ENCODE measurements at places on chromosomes 7 and 10.

DNA sequence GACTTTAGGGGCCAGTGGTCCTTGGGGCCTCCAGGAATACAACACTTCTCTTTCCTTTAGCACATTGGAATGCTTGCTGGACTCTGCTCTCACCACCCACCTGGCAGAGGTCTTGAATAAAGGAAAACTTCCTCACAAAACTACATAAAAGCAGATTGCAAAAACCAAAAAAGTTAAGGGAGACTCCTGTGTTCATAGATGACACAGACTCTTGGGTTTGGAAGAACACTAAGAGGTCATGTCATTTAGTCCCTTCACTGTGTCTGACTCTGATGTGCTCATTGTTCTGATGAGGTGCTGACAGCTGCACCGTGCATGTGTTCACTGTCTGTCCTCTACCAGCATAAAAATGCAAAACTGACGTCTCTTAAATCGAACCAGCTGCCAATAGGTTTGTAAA, 11.4 kb downstream of the BLNK start:
- DNase-seq, result no peak

DNA sequence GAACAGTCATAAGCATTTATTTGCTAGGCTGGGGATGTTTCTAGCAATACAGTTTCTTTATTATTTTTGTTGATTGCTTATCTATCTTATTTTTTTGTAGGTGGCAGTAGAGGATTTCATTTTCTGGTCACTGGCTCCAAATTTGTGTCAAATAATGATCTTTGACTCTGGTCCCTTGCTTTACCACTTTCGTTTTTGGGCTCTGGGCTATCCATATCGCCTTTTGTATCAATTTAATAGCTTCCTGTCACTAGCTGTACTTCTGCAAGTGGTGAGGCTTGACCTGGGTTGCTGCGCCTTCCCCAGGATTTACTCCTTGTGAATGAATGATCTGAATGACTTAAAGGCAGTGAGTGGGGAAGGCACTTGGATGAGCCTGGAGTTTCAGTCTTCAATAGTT, 48.4 kb downstream of the MDFIC start:
- DNase-seq, result no peak

DNA sequence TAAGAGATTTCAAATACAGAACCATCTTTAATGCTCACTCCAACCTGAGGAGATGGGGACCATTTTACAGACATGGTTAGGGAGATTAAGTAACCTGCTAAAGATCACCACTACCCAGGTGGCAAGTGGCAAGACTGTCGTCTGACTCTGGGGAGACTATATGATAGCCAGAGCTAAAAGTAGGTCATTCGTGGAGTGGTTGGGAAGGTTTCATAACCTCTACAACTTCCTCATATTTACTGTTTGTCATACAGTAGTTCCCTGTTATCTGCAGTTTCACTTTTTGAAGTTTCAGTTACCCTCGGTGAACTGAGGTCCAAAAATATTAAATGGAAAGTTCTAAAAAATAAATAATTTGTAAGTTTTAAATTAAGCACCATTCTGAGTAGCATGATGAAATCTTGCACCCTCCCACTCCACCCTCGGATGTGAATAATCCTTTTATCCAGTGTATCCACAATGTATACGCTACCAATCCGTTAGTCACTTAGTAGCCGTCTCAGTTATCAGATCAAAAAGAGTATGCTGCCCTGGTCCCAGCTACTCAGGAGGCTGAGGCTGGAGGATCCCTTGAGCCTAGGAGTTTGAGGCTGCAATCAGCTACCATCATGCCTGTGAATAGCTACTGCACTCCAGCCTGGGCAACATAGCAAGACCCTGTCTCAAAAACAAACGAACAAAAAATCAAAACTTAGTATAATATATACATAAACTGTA, 14.9 kb upstream of the LGI1 start:
- DNase-seq, result no peak

- no peak for DNase-seq
Measured at GRCh38 chr7:33829536-33829935, 75.8 kb upstream of the BMPER start.

DNA sequence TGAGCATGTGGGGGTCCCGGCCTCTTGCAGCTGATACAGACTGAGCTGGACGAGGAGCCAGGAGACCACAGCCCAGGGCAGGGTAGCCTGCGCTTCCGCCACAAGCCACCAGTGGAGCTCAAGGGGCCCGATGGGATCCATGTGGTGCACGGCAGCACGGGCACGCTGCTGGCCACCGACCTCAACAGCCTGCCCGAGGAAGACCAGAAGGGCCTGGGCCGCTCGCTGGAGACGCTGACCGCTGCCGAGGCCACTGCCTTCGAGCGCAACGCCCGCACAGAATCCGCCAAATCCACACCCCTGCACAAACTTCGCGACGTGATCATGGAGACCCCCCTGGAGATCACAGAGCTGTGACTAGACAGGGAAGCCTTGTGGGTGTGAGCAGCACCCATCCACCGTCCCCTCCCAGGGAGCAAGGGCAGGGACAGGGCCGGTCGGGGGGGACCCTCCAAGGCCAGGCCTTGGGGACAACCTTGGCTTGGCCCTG, 36.1 kb downstream of the PSAP start:
- no peak for DNase-seq

DNA sequence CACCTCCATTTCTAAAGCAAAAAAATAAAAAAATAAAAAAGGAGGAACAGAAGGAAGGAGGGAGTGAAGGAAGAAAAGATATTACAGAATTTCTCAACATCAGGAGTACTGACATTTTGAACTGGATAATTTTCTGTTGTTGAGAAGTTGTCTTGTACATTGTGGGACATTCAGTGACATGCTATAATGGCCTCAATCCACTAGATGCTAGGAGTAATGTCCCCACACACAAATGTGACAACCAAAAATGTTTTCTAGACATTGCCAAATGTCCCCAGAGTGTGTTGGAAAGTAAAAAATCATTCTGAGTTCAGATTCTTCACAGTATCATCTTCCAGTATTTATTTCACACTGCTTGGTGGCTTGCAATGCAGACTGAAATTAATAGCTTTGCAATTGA, 6.5 kb downstream of the ZNF438 start:
- no peak for DNase-seq

- no peak for DNase-seq
Measured at GRCh38 chr10:519716-520401, 169.6 kb downstream of the DIP2C start.

- no peak for DNase-seq
Measured at GRCh38 chr10:43117777-43118583, 20.3 kb upstream of the CSGALNACT2 start.

GRCh38 chr7:16668978-16669377, 23.0 kb downstream of the BZW2 start:
- DNase-seq, result no peak

DNA sequence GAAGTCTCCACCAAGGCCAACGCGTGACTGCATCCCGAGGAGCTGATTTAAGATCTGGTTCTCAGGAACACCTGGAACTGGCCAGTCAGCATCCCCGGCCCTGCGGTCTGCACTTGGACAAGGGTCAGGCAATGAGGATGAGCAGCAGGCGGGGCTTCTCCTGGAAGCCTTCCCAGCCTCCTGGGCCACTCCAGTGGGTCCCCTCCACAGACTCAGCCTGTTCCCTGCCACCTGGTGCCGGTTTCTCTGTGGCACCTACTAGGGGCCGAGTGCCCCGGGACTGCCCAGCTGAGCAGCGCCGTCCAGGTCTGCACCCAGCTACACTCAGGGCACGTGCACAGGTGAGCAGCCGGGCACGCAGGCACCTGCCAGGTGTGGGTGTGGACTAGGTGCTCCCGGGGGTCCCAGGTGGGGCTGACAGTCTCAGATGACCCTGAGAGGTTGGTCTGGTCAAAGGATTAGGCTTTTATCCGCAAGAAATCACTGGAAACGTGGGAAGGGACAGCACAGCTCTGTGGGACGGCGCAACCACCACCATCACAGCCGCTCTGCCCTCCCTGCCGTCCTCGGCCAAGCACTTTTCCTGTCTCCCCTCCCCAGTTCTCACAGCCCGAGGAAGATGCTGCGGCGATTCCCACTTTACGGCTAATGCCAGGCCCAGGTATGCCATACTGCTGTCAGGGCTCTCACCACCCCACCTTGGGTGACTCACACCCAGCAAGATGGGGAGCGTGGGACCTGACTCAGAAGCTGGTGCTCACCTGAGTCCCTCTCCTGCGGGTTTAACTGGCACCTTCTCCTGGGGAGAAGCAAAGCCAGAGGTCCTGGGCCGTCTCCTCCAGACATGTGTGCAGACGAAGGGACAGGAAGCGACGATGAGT, 166.0 kb downstream of the RNF216 start:
- DNase-seq, result no peak

DNA sequence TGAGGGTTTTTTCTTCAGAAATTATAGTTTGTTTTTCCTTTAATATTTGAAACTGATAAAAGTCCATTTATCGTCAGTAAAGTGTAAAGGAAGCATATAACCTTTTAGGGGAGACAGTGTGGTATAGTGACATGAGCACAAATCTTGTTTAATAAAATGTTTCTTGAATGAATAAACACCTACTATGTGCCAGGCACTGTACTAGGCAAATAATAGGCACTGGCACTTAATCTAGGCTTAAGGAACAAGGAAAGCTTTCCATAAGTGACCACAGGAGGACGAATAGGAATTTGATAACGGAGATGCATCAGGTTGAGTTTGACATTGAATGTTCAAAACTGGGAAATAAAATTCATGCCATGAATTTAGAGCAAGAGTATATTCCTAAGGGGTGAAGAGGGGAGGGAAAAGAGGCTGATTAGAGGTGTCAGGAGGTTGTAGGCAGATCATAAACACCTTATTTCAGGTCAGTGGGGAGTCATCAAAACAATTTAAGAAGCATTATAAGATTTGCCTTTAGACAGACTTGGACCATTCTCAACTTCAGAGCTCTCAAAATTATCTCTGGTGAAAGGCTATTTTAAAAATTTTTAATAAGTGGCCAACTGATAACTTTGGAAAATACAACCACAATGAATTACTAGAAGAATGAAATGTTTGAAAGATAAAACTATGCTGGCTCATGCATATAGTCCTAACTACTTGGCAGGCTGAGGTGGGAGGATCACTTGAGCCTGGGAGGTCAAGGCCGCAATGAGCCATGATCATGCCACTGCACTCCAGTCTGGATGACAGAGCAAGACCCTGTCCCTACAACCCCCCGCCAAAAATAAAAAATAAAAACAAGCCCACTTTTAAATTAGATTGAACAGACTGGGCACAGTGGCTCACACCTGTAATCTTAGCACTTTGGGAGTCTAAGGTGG, 22.4 kb downstream of the RALA start:
- no peak for DNase-seq

DNA sequence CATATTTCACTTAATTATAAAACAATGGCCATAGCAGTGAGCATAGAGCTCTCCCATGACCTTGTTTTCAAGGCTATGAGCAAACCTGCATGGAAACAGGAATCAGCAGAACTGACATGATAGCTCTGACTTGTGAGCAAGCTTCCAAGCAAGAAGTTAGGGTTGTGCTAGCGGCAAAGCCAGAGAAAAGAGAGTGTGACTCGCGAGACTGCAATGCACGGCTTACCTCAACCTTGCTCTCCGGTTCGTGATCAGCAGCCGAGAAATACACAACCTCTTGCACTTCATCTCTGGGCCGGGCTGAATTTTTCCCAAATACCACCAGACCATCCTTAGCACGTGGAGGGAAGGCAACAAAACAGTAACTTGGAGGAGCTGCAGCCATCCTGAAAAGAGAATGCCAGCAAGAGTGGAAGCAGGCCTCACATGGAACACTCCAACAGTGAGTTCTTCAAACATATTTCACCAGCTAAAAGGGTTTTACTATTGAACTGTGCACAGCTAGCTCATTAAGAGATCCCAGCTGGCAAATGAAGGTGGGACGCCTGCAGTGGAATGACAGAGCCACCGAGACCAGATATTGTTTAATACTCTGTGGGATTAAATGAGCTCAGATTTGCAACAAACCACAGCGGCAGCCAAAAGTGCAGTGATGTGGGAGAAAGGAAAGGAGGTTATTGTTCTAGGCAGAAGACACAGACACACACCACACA, 20.8 kb downstream of the SCRN1 start:
- no peak for DNase-seq

- DNase-seq, result no peak
Measured at GRCh38 chr10:104297697-104298660, 29.0 kb downstream of the GSTO2 start.

DNA sequence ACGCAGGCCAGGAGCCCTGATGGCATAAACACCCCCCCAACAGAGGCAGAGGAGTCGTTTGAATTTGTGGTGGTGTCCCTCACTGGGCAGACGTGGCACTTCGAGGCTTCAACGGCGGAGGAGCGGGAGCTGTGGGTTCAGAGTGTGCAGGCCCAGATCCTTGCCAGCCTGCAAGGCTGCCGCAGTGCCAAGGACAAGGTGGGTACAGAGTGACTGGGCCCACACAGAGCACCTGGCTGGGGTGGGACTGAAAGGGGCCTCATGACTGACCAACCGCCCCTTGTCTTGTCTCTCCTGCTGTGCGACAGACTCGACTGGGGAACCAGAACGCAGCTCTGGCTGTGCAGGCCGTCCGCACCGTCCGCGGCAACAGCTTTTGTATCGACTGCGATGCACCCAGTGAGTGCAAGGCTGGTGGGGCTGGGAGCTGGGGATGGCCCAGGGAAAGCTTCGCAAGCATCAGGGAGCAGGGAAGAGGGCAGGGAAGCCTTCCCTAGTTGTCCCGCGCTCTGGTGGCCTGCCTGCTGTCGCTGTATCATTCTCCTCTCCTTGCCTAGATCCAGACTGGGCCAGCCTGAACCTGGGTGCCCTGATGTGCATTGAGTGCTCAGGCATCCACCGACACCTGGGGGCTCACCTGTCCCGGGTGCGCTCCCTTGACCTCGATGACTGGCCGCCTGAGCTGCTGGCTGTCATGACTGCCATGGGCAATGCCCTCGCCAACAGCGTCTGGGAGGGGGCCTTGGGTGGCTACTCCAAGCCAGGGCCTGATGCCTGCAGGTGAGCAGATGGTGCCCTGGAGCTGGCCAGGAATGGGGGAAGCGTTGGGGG, 25.4 kb downstream of the GBX1 start:
- DNase-seq, result no peak

- no peak for DNase-seq
Measured at GRCh38 chr7:78473571-78474301, 675.2 kb downstream of the PHTF2 start.

DNA sequence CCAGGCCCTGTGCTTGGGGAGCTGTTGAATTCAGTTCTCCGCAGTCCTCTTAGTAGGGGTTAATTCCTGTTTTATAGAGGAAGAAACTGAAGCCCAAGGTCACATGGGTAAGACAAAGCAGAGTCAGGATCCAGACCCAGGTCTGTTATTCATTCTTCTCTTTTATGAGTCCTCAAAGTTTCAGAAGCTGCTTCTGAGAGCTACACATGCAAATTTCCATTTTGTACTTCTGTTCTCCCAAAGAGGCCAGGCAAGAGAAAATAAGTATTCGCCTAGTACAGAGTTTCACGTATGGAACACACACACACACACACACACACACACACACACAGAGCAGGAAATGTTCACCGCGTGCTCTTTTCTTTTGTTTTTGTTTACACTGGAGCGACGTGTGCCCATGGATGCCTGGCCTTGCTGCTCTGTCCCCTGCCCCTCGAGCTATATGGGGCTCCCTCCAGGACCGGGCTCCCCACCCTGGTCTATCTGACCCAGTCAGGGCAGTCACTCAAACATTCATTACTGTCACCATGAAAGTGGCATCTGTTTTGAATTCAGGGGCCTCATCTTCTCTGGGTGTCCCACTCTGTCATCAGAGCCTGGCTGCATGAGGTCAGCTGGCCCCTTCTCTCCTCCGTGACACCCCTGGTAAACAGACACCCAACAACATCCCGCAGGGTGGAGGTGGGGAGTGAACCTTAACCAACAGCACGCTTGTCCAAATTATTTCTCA, 84.4 kb downstream of the TNS3 start:
- no peak for DNase-seq

Data from GM04504 (cell line).